Thyroid gland (tissue), 4 donors: ENCODE measurements at places on chromosomes 2 and 18. TPM values are rescaled to one million over a fixed set of nuclear protein-coding genes. Genes with fewer than 3 reads are reported as not detected.

DNA sequence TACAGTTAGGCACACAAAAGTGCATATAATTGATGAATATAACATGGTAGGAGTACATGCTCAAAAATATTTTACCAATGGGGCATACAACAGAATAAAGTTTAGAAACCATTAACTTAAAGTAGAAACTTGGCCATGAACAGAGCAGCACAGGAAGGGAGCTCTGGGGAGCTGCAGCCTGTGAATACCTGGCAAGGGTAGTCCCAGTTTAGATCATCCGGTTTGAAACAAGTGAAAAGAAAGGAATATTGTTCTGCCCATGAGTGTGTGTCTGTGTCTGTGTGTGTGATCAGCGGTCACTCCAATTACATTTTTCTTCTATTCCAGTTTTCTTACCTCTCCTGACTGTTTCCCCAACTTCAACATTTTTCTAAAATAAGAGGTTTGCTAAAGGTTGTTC, 233.0 kb downstream of the ALK start:
- DNase-seq = no peak

GRCh38 chr2:105320651-105321215, 8.8 kb downstream of the TGFBRAP1 start:
- DNase-seq = no peak

DNA sequence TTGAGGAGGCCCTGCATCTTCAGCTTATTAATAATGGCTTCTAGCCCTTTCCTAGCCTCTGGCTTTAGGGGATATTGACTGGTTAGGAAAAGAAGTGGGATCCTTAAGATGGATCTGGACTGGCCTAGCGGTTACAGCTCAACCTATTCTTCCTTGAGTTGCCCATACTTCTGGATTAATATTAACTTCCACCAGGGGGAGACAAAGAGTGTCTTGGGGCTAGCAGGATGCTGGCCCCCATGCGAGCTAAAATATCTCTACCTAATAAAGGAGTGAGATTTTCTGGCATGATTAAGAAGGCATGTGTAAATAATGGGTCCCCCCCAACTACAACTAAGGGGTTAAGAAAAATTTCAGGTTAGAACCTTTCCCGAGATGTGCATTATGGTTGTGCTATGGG, 23.2 kb upstream of the PLA2R1 start:
- no peak for DNase-seq

- no peak for DNase-seq
These were observed 78.0 kb upstream of the SERTAD2 start for GRCh38 chr2:64731746-64732145.

GRCh38 chr2:63078852-63079606, 28.4 kb downstream of the OTX1 start:
- no peak for DNase-seq

DNA sequence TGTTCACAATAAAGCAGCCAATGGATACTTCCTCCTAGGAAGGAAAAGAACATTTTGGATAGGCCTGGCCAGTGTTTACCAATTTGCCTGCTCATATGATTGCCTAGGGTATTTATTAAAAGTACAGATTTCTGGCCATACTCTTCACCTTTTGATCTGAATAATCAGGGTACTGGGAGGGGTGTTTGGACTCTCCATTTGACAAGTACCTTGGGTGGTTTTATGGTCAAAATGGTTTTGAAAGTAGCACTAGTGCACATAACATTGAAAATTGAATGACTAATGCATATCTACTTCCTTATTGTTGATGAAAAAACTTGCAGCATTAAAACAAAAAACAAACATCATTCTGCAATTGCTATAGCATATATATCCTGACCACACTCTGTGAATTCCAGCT, 333.3 kb upstream of the CDH2 start:
- no peak for DNase-seq

DNA sequence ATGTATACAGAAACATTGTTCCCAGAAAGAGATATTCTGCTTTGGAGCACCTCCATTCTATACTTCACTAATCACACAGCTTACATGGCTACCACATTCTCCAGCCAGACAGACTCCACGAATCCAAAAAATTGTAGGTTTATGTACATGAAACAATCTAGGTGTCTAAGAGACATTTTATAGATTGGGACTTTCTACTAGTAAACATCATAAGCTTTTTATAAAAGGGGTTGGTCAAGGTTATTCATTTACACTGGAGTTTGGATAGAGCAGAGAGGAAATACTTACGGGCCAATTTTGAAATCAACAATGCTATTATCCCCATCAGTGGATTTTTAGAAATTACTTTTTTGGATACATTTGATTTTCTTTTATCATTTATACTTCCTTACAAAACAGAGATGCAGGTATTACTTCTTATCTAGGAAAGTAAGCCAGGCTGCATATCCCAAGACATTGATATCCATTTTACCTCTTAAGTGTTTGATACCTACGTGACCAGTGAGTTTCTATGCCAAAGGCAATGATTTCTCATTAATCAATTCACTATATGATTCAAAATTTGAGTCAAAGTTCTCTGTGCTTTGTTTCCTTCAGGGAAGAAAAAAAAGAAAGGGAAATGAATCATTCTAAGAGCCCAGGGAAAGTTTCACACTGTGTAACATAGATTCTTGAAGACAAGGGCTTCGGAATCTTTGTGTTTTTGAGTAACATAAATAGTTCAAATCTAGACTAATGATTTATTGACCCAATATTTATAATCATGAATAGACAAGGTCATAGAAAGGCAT, 140.5 kb downstream of the PTH2R start:
- no peak for DNase-seq

GRCh38 chr2:110969696-110970095, 151.0 kb upstream of the BCL2L11 start:
- no peak for DNase-seq

DNA sequence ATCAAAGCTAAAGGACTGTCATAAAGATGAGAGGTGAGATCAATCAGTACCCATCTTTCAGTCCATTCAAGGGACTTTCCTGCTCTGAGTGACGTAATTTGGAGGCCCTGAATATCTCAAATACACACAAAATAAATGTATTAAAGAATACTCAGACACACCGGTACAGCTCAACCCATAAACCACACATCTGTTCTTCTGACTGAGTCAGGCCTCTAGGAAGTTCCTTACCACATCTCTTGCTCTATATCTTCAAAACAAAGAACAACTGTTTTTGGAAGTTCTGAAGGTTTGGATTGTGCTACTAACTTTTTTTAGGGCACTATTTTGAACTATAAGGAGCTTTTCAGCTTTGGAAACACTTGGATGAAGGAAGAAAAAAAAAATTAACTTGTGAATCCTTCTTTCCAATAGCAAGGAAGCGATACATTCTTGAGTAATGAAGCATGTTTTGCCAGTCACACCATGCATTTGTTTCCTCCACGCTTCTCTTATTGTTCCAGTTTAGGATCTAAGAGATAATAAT, 866.5 kb upstream of the VRK2 start:
- DNase-seq = no peak

DNA sequence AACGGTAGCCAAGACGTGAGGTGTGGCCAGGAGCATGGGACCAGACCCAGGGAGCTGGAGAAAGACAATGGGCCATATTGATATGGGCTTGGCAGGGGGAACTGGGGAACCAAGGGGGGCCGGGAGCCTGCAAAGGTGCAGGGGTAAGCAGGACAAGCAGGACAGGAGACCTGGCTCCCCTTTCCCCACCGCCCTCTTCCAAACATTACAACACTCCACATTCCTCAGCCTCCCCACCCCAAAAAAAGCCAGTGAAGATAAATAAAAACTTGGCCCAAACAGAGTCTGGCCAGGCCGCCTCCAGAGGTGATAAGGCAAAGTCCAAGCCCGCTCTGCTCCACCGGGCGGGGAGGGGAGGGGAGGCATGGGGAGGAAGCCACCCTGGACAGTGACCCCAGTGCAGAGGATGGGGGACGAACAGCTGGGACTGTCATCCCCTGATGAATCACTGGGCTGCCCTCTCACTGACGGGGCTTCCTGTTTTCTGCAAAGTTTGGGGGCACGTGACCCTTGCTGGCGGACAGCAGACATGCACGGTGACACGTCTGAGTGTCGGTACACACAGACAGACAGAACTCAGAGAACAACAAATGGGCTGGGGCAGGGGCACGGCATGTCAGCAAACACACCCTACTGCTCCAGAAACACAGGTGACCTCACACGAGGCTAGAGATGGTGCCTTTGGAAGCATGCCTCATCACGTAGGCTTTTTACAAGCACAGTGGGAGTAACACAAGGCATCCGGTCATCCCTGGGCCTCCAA, 100.2 kb downstream of the TNS1 start:
- peak; percentile 61 for DNase-seq

GRCh38 chr2:46666754-46667153, 187.4 kb downstream of the TMEM247 start:
- no peak for DNase-seq

DNA sequence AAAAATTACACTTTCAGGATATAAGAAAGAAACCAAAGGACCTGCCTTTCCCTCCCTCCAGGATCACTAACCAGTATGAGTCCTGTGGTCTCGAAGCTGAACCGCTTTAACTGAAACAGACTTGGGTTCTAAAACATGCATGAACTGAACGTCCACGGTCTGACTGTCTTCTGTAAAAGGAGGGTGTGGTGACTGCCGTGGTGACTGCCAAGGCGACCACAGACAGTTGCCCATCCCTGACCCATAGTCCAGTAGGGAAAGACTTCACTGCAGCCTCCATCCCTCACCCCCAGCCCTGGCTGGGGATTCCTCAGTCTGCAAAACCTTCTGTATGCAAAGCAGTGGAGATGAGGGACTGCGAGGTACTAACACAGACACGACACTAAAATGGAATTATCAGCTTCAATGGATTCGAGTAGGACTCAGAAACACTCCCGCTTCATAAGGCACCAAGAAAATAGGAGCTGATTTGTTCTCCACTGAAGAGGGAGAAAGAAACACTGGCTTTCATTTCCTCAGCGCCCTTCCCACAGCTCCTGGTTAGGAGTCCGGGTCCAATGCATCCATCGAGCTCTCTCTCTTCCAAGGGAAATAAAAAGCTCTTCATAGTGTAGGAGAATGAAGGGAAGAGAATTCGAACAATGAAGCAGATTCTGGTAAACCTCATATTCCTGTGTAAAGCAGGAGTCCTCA, 197.2 kb downstream of the HDAC4 start:
- DNase-seq = no peak

GRCh38 chr18:830315-830901, 18.4 kb upstream of the YES1 start:
- DNase-seq = no peak

GRCh38 chr2:229060147-229060546, 210.9 kb downstream of the PID1 start:
- no peak for DNase-seq

DNA sequence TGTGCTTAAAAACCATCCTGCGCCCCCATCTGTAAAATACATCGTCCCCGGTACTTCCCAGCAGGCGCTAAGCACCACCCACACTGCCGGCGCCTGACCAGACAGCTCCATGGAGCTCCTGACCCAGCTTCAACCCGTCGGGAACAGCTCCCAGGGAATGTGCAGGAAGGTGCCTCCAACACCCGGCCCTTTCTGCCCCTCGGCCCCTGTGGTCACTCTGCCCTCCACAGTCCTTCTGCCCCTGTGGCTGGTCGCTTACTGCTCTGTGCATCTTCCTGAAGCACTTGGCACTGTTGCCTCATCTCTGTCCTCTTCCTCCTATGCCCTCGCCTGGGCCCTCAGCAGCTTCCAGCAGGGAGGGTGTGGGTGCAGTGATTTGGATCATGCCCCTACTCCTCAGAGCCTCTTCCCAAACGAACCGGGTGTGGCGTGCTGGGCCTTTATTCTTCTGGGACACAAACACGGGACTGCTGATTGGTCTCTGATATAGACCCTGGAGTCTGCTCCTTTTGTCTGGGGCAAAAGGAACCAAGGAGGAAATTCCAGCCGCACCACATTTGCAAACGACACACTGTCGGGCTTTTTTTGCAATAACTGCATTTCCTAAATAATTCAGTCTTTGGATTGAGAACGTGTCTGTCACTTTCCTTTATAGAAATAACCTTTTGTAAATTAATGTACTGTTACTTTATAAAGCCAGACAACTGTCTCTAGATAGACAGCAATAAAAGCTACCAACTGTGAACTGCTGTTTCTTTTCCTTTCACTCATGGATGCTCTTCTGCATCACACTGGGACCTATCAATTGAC, 65.9 kb downstream of the ADI1 start:
- DNase-seq = peak; percentile 47

DNA sequence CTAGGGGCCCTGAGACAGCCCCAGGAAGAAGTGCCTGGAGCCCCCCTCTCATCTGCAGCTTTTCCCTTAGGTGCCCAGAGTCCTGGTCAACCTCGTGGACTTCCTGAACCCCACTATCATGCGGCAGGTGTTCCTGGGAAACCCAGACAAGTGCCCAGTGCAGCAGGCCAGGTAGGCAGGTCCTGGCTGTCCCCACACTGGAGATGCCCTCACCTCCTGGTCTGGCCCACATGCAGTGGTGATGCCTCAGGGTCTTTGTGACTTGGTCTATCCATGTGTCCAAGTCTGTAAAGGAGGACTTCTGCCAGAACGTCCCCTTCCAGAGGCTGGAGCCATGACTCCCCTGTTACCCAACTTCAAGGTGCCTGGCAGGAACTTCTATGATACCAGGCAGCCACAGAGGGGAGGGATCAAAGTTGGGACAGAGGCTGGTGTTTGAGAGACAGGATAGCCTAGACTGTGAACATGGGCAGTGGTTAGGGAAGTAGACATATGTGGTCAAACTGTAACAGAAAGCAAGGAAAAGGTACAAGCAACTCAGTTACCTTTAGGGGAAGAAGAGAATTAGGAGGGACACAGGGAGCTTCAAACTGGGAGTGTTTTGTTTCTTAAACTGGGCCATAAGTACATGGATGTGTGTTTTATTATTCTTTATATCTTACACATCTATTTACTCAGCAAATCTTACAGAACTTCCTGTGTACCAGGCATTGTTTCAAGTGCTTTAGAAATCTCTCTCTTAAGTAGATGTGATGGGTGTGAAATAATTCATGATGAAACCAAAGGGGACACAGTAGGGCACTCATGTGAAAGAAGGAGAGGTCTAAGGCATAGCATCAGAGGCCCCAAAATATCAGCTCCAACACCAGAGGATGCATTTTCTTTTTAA, 107.1 kb downstream of the PLB1 start:
- no peak for DNase-seq

- DNase-seq = no peak
These were observed 499.3 kb downstream of the IRS1 start for GRCh38 chr2:226300196-226300886.

DNA sequence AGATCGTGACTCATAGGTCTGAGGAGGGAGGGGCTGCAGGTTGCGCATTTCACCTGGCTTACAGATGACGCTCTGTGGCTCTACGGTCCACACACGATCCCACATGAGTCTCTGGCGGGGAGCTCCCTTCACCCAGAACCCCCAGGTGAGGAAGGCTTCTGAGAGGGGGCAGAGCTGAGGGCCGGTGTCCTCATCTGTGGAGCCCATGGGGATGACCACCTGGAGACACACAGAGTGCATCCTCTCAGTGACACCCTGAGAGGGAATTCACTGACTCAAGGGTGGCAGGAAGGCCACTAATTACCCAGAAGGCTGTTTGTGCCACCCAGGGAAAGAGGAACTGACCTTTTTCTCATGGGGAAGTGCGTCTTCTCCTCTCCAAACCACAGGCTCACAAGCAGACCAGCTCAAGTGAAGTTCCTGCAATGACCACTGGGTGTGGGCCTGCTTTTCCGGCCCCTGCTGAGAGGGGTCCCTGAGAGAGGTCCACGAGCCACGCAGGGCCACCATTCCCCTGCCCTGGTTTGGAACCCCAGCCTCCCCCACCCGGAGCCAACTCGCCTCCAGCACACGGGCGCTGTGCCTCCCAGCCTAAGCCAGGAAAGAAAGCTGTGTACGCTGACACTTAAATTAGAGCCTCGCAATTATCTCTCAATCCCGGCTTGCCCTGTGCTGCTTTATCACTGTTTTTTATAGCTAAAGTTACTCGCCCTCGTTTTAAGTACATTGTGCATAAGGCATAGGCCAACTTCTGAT, 114.1 kb downstream of the BCL11A start:
- DNase-seq = no peak

Gene AOX1
- total RNA-seq = 47.2 TPM

Gene GNLY
- total RNA-seq = 0.63 TPM
